ENCODE measurements at places on chromosomes 12 and 14.

GRCh38 chr12:3295646-3296408 lies 195.2 kb upstream of the PRMT8 start:
- no peak for DNase-seq

DNA sequence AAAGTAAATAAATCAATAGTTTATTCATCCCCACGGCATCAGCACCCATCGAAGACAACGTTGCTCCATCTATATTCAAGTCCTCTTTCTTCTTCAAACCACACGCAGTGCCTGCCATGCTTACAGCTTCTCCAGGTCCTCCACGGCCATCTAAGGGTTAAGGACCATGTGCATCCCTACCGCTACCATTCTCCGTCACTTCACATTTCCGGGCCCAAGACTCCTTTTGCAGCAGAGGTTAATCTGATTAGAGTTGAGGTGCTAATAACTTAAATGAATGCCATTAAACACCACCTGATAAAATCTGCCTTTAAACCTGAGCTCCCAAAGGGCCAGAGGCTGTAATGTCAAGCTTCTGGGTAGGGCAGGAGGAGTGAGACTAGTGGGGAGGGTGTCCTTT lies 79.7 kb upstream of the CCND2 start:
- DNase-seq, result no peak

- DNase-seq, result no peak
Observed at GRCh38 chr12:23581913-23582312, 367.6 kb downstream of the SOX5 start.

GRCh38 chr12:100185361-100185894 lies 15.2 kb upstream of the ACTR6 start:
- DNase-seq, result no peak

DNA sequence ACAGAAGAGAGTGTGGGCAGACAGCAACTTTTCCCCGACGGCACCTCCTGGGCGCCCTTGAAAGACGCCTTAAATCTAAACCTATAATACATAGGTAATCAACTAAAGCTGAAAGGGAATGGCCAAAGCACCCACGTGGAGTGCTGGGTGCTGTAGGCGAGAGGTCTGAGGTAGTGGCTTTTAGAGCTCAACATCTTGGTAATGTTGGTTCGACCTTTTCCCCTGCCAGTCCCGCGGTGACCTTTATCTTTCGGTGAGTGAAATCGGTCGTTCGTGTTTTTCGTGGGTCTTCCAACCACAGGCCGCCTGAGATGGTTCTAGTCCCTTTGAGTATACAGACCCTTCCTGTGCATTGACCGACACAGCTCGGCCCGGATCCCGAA lies 9.1 kb downstream of the OR6S1 start:
- no peak for DNase-seq

GRCh38 chr14:27995691-27996090 lies 770.9 kb upstream of the FOXG1 start:
- DNase-seq, result no peak

GRCh38 chr14:39673270-39673711 lies 241.1 kb upstream of the FBXO33 start:
- no peak for DNase-seq

- no peak for DNase-seq
Observed at GRCh38 chr12:49783917-49784676, 42.7 kb downstream of the TMBIM6 start.

DNA sequence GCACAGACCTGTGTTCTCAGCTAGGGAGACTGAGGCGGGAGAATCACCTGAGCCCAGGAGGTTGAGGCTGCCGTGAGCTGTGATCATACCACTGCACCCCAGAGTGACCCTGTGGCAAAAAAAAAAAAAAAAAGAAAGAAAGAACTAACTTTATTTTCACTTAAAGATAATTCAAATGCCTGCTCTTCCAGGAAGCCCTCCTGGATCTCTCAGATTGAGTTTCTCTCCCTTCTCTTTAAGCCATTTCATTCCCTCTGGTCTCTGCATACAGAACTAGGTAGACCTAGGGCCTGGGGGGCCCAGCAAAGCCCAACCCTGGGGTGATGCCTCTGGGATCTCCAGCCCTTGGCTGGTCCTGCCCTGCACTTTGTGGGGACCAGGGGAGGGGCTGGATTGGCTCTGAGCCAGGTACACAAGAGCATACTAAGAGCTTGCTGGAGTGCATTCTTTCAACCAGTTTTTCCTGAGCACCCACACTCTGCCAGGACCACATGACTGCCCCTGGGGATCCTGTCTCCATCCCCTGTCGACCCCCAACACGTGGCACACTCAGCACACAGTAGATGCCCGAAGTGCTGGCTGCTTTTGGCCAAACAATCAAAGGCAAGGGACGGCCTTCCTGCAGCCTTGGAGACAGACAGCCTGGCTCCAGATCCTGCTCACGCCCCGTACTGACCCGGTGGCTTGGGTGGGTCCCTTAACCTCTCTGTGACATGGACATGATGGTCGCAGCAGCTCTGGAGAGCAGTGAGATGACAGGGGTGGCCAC lies 52.7 kb downstream of the CYP46A1 start:
- DNase-seq, result no peak

DNA sequence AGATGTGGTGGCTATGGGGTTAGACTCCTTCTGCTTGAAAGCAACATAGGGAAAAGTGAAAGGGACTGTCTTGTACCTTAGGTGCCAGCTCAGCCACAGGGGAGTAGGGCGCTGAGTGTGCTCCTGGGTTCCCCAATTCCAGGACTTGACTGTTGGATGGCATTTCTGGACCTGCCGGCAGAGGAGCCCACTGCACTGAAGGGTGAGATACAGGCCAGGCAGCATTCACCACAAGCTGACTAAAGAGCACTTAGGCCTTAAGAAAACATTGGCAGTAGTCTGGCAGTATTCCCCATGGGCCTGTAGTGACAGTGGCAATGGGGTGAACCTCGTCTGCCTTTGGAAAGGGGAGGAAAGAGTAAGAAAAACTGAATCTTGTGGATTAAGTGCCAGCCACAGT lies 67.1 kb upstream of the TMTC2 start:
- no peak for DNase-seq

DNA sequence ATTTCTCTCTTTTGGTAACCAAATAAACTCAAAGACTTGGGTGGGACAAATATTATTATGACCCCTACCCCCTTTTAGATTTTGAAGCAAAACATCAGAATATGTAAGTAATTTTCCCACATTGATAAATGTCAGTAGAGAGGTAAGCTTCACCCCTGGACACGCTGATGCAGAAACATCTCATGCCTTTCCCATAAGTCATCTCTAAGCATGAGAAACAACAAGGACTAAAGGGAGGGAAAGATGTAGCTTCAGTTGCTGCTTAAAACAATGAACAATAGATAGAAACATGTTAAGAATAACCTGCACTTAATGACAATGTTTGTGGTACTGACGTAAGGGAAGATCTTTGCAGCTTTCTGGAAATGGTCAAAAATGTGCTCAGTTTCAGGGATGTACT lies 56.3 kb upstream of the SLC8A3 start:
- DNase-seq, result no peak

DNA sequence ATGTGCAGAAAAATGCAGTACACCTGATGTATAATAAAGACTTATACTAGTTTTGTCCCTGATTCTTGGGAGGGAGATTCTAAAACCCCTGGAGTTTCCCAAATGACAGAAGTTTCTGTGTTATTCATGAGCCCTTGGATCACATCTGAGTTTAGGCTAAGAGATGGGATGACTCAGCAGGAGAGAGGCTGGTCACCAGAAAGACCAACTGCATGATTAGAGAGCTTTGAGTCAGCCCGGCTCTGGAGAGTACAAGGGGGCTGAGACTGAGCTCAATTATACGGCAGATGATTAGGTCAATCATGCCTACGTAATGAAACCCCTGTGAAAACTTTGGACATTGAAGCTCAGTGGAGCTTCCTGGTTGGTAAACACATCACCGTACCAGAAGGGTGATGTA lies 174.2 kb downstream of the SSPN start:
- no peak for DNase-seq

DNA sequence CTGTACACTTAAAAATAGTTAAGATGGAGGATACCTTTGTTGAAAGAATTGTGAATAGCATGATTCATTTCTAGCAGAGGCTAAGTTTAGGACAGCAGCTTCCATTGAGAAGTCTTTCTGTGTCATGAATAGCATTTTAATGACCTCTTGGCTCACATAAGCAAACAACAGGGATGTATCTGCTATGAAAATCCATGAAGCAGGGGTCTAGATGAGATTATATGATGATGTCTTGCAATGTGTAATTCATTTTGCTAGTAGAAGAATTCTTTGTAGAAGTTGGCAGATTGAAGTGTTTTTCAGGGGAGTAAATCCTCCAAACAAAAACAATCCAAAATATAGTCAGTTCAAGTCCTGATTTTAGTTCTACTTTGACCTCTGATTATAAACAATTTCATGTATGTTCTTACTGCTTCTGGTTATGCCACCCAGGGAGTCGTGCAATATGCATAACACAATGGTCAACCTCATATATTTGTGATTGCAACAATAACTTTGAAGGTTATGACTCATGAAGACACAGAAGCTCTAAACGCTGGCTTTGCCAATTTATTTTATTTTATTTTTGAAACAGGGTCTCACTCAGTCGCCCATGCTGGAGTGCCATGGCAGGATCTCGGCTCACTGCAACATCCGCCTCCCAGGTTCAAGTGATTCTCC lies 6.9 kb upstream of the RD3L start:
- no peak for DNase-seq

DNA sequence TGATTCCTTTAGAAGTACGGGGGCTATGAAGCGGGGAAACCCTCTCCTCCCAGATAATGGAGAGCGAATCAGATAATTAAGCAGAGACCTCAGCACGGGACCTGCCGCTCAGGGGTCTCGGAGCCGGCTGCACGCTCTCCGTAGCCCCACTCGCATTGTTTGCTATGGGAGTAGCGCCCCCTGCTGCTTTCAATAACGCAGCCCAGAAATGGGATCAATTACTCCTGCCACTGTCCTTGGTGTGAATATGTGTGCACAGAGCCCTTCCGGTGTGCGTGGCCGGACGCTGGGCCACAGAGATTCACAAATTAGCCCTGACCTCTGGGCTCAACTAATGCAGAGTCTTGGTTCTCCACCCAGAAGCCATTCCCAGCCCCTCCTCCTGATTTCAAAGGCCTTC lies 76.4 kb upstream of the TMEM132C start:
- no peak for DNase-seq

- DNase-seq, result no peak
Observed at GRCh38 chr12:121648458-121649028, 20.9 kb downstream of the MORN3 start.

DNA sequence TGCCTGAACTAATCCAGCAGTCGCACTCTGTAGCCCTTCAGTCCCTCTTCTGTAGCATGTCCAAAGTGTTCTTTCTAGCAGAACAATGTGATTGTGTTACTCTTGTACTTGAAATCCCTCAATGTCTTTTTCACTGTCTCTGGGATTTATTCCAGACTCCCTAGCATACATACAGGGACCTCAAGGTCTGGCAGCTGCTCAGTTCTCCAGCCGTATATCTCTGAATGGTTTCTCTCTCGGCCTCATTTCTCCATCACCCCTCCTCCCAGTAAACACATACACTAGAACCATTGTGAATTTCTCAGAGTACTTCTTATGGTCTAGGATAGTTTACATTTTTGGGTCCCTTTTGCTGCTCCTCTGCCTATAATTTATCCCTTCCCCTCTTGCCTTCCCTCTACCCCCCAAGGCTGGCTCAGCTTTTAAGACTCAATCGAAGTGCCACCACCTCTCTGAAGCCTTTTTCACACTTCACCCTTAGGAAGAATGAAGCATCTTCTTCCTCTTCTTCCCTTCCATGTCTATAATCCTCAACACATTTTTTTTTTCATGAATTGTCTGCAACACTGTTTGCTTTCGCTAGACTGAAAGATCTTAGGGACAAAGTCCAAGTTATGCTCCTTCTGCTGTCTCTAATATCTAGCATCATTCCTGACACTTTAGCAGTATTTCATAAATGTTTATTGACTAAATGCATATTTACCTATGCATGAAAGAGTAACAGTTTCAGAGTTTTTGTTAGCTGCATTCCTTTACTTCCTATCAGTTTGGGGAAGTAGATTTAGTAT lies 446.1 kb downstream of the ZFP36L1 start:
- DNase-seq, result no peak

DNA sequence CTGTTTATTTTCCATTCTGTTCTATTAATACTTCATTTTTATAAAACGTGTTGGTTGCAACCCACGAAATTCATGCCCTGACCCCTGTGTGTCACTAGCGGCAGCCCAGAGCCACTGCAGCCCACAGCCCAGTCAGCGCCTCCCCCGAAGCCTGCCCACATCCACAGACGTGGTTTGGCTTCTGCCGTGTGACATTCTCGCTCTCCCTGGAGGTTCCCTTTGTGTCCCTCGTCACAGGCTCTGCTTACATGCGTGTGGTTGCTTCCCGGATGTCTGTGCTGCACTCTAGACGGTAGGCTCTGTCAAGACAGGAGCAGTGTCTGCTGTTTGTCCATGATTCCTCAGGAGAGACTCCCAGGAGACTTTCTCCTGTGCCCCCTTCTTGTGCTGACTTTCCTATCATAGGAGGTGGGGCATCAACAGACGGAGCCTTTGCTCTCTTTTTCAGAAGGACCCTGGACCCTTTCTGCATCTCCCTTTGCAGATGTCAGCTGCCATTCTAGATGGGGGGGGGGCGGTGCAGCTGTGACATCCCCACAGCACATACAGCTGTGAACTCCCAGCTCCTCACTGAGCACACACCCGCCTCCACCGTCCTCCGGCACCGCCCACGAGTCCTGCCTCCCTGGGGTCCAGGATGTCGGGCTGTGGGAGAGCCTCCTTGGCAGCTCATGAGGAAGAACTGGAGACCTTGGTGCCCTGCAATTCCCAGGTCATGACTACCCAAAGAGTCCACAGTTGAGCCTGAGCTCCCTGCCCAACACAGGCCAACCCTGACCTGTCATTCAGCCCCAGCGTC lies 36.8 kb upstream of the PIWIL1 start:
- DNase-seq, result no peak

GRCh38 chr12:6219980-6220379 lies 19.8 kb downstream of the CD9 start:
- DNase-seq, result no peak

DNA sequence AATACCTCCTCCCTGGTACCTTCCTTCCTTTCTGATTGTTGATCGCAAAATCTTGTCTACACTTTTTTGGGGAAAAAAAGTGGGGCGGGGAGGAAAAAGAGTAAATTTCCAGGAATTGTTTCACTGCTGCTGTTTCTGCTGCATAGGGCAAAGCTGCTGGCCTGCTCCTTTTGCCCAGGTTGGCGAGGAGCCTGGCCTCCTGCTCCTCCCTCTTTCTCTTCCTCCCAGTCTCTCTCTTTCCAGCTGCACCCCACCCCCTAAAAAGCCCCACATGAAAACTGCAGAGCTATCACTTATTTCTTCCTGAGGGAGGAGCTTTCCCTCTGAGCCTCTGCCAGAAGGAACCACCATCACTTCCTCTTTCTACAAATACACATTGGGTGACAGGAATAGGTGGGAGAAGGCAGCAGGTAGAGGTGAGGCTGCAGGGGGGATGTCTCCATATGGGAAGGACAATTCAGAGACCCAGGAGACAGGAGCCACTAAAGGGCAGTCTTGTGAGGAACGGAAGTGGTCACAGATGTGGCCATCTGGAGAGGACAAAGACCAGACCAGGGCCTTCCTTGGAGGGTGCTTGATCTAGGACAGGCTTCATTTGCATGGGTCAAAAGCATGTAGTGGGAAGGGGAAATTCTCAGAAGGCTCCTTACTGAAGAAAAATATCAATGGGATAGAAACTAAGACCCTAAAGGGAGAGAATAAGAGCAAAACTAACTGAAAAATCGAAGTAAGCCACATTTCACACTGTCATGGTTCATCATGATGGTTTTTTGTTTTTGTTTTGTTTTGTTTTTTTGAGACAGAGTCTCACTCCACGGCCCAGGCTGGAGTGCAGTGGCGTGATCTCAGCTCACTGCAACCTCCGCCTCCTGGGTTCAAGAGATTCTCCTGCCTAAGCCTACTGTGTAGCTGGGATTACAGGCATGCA lies 14.8 kb downstream of the ZBTB39 start:
- no peak for DNase-seq

- DNase-seq, result no peak
Observed at GRCh38 chr12:102966200-102966863, 8.9 kb downstream of the ASCL1 start.

All from GM18507 (cell line).